Stimulated activated CD8-positive, alpha-beta memory T cell treated with anti-CD3 and anti-CD28 coated beads, Interleukin-2, amount 100 ng/mL, for 1 hour (primary cell): ENCODE measurements at places on chromosomes 5 and 9.

- DNase-seq = no peak
These were observed 7.1 kb downstream of the WDR36 start for GRCh38 chr5:111099058-111099778.

GRCh38 chr9:88673886-88674285, 138.9 kb downstream of the NXNL2 start:
- DNase-seq = no peak

DNA sequence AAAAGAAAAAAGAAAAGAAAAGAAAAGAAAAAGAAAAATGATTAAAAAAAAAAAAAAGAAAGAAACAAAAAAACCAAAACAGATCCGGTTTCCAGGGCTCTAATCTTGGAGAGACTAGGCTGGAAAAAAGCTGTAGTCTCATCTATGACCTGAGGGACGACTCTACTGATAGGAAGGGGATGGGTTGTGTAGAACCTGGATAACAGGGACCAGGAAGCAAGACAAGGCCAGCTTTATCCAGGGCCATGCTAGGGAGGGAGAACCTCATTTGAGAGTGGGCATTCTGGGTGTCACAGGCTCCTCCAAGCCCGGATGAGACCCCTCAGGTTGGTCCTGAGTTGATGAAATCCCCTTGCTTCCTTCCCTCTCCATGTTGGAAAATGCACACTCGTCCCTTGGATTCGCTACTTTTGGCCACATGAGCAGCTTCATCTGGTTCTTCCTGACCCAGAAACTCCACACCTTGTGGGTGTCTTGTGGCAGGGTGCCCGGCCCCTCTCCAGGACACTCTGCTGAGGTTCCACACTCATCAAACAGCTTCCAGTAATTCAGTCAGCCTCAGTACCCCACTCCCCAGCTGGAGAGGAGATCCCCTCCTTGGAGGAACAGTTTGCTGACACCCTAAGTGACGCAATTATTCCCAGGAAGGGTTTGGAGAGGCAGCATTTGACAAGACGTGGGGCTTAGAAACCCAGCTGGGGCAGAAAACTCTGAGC, 71.1 kb upstream of the LHFPL2 start:
- DNase-seq = no peak

DNA sequence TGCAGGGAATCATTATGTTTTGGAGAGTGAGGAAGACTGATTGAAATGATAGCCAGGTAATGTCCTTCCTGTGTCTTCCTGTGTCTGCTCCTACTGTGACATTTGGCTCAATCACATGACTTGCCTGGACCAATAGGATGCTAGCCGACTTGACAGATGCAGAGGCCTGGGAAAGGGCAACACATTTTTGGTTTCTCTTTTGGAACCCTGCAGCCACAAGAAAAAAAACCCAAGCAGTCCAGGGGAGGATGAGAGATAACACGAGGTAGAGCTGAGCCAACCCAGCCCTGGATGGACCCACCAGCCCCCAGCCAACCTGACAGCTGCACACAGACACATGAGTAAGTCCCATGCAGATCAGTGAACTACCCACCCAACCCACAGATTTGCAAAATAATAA, 256.1 kb upstream of the SMARCA2 start:
- no peak for DNase-seq

- no peak for DNase-seq
These were observed 353.4 kb upstream of the SLC30A5 start for GRCh38 chr5:68740226-68740910.

- no peak for DNase-seq
These were observed 194.8 kb upstream of the SLC30A5 start for GRCh38 chr5:68898951-68899471.

- DNase-seq = no peak
These were observed 425.3 kb downstream of the CSNK1G3 start for GRCh38 chr5:123937230-123937629.

DNA sequence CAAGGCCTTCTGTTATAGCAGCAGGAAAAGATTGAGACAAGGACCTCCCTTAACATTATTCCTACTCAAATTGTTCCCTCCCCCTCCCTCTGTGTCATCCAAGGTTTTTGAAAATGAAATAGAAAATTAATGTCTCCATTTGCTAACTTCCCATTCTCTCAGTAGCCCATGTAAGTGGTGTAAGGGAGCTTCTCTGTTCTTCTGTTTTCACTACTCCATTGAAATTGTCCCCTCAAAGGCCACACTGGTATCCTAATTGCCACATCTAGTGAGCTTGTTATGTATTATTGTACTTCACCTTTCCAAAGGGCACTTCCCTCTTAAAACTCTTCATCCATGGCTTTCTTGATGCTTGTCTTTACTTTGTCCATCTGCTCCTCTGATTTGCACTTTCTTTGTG, 131.2 kb upstream of the PIK3R1 start:
- no peak for DNase-seq

- no peak for DNase-seq
These were observed 16.3 kb downstream of the IL5 start for GRCh38 chr5:132526974-132527564.

GRCh38 chr9:5364294-5365024, 24.8 kb upstream of the RLN1 start:
- DNase-seq = no peak
